NCI-H146 (cell line): ENCODE measurements at places on chromosomes 3 and 15.

GRCh38 chr3:161137260-161137659, 32.1 kb upstream of the B3GALNT1 start:
- no peak for DNase-seq

DNA sequence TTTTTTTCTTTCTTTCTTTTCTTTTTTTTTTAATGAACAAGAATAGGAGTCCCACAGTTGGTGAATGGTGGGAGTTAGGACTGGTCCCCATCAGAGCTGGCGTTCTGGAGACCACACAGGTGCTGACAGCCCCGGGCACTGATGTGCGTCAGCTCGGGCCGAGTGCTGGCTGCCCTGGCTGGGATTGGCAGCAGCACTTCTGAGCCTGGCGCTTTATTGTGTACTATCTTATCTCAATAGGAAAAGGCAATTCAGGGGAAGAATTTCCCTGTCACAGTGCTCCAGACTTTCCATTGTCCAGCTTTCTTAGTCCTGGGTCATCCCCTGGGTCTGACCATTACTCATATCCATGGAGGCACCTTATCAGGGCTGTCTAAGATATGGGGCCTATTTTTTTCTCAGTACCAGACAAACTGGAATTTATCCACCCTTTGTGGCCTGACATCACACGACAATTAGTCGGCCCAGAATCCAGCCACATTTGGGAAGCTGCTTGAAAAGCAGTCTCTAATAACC, 54.1 kb downstream of the TMEM44 start:
- DNase-seq: no peak

DNA sequence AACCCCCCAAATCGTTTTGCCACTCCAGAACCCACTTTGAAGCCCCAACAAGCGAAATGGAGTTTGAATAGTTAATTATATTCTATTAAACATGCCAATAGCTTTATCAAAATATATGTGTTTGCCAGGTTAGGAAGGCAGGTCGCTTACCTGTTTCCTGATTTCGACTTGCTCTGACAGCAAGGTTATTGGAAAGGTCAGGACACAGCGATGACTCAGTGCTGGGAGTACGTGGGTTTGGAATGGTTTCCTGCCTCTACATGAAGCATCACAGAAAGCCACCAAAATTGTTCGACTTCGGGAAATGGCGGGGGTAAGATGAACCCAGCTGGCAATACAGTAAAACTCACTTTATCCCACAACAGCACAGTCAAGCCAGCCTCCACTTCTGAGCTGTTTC, 135.6 kb upstream of the ABI3BP start:
- DNase-seq: no peak

GRCh38 chr15:45355860-45356259, 22.5 kb downstream of the GATM start:
- DNase-seq: no peak

DNA sequence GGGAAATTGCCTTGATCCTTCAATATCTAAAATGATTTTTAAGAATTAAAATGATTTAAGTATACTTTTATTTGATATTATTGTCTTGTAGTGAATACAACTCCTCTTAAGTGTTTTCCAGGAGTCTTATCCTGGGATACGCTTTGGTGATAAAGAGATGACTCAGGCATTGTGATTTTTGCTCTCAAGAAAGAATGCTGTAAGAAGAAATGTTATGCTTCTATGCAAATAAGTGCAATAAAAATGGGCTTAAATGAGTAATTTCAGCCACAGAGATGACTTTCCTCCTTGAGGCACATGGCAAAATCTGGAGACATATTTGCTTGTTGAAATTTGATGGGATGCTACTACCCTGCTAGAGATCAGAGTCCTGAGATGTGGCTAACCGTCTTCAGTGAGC, 358.6 kb upstream of the BCHE start:
- DNase-seq: no peak

GRCh38 chr15:37891766-37892368, 42.6 kb upstream of the TMCO5A start:
- DNase-seq: peak; percentile 2

DNA sequence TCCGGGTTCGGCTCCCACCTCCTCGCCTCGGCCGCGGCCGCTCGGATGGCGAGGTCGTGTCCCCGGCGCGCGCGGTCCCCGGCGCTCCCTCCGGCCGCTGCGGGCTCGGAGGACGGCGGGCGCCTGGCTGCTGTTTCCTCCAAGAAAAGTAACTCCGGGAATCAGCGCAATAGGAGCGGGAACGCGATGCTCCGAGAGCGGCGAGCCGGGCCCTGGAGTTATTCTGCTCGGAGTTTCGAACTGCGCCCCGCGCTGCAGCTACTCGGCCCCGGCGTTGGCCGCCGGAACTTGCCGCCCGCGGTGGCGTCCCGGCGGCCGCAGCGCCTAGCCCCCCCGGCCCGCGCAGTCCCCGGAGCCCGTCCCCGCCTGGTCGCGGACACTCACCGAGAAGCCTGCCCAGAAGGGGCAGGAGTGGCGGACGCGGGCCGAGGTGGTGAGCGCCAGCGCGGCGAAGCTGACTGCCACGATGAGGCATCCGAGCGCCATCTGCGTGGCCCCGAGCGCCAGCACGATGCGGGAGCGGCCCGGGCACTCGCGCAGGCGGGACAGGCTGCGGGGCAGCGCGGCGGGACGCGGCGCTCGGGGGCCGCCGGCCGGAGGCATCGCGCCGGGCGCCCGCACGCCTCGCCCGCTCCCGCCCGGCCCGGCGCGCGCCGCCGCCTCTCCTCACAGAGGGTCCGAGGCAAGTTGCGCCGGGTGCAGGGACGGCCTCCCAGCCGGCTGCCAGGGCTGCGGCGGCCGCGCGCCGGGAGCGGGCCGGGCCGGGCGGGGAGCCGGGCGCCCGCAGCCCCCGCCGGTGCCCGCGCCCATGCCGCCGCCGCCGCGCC, 251.9 kb downstream of the TJP1 start:
- no peak for DNase-seq

GRCh38 chr15:25724899-25725298, 138.2 kb downstream of the ATP10A start:
- no peak for DNase-seq

DNA sequence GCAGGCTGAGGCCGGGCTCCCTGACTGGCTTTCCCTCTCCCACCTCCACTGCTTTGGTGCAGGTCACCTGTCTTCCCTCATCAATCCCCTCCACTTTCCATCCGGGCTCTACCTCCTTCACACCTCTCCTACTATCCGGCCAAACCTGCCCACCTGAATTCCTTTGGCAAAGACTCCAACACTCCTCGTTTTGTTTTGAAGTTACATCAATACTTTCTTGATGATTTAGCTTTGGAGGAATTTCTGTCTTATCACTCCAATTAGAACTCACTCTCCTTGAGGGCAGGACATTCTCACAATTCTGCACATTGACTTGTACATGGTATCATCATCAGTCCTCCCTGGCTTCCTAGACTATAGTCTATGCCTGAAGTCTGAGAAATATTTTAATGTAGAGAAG, 20.4 kb downstream of the LDHAL6B start:
- DNase-seq: no peak

DNA sequence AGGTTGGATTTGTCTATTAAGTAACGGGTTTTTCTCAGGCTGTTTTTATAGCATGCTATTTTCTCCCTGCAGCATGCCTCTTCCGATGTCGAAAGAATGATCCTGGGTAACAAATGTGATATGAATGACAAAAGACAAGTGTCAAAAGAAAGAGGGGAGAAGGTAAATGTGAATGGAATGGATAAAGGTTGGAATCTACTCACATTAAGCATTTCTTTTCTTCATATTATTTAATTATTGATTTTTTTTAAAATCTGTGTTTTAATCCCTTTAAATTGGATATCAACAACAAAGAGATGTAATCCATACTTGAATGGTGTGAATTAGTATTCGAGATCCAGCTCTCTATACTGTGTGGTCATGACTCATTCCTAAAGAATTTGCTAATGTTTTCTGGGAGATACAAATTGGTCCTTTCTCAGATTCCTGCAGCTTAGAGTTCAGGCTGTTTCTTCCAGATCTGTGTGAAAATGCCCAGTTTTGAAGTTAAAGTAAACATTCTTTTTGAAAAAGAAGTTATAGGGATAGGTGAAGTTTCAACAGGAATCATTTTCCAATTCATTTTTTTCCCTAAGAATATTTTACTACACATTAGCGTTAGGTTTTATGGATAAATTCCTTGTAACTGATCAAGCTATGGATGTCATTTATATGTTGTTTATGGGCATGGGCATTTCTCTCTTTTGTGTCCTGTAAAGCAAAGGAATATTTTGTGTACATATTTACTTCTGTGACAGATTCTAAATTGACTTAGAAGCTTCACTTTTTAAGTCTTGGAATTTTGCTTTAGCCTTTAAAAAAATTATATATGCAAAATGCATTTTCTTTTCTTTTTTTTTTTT, 20.8 kb upstream of the APH1B start:
- no peak for DNase-seq

GRCh38 chr3:126964950-126965349, 18.0 kb upstream of the PLXNA1 start:
- DNase-seq: no peak

DNA sequence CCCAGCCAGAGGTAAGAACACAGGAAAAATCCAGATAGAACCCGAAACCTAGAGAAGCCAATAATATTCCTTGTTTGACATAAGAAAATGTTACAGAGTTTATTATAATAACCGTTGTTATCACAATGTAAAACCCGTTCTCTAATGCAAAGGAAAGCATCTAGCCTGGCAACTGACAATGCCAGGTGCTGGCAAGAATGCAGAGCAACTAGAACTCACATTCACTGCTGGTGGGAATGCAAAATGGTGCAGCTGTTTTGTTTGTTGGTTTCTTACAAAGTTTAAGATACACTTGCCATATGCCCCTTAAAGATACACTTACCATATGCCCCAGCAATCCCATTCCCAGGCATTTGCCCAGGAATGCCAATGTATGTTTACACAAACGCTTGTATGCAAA, 23.4 kb downstream of the VPS39 start:
- DNase-seq: no peak

- no peak for DNase-seq
Observed at GRCh38 chr15:68989541-68990230, 24.8 kb upstream of the NOX5 start.

- DNase-seq: no peak
Observed at GRCh38 chr15:29233566-29233965, 36.1 kb downstream of the NSMCE3 start.

GRCh38 chr3:29153811-29154210, 127.1 kb upstream of the RBMS3 start:
- DNase-seq: no peak

- DNase-seq: no peak
Observed at GRCh38 chr3:9780458-9780812, 10.7 kb upstream of the CAMK1 start.

GRCh38 chr3:117433427-117433826, 723.8 kb downstream of the TUSC7 start:
- no peak for DNase-seq

DNA sequence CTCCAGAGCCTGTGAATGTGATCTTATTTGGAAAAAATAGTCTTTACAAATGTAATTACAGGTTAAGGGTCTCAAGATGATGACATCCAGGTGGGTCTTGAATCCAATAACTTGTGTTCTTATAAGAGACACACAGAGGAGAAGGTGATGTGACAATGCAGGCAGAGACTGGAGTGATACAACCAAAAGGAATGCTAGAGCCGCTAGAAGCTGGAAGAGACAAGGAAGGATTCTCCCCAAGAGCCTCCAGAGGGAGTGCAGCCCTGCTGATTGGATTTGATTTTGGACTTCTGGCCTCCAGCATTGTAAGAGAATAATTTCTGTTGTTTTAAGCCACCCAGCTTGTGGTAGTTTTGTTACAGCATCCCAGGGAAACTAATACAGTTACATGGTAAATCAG, 9.7 kb downstream of the MYH15 start:
- DNase-seq: no peak

- no peak for DNase-seq
Observed at GRCh38 chr3:14133188-14133800, 8.4 kb downstream of the TMEM43 start.

GRCh38 chr3:87674397-87675161, 384.2 kb downstream of the CGGBP1 start:
- no peak for DNase-seq

DNA sequence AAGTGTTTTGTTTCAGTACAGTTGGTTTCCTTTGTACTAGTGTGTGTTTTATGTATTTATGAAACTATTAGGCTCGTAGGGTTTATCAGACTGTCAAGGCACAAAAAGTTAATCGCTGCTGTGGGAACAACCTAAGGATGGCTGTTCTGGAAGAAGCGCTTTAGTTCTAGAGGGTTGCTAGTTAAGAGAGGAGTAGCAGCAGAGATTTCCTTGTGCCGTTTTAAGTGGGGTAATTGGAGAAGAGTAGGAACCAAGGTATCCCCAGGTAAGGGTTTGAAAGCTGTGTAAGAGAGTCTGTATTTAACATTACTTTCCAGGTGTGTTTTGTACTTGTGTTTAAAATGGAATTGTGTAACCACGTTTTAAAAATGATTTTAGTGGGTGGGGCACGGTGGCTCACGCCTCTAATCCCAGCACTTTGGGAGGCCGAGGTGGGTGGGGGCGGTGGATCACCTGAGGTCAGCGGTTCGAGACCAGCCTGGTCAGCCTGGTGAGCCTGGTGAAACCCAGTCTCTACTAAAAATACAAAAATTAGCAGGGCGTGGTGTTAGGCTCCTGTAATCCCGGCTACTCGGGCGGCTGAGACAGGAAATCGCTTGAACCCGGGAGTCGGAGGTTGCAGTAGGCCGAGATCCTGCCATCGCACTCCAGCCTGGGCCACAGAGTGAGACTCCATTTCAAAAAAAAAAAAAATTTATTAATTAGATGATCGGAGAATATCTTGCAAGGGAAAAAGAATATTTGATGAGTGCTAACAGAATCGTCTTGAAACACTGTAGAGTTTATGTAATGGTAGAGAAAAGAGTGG, 2.6 kb downstream of the MORF4L1 start:
- no peak for DNase-seq

DNA sequence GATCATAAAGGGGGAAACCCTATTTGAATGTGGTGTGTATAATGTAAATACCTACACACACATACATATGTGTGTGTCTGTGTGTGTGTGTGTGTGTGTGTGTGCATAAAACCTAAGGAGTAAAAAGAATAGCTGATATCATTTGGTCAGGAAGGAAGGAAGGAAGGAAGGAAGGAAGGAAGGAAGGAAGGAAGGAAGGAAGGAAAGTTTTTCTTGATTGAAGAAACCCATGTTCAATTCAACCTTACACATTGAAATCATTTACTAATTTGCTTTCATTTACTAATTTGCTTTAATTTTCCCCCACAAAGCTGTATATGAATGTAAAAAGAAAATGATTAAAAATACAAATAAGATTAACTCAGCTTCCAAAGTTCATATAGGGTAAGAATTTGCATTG, 386.6 kb downstream of the ROBO2 start:
- DNase-seq: no peak

GRCh38 chr15:90154861-90155626, 46.1 kb upstream of the SEMA4B start:
- DNase-seq: no peak

DNA sequence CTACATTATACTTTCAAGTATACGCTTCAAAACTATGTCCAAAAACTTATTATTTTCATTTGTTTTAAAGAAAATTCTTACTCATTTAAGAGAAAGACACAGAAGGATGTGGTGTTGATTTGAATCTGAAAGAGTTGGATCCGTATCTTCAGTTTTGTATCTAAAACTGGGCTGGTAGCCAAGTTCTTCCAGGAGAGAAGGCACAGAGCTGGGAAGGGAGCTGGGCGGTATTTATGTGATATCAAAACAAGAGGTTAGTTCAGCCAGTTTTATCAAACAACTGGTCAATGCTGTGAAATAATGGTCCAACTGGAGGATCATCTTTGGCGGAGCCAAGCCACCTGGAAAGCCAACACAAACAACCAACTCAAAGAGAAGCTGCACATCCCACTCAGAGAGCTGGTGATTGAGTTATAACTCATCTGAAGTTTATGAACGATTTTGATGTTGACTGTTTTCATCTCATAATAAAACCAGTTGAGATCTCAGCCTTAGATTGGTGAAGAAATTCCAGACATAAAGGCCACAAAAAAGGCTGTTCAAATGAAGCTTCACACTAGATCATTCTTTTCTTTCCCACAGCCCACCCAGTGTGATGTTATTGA, 489.6 kb upstream of the RASGRP1 start:
- no peak for DNase-seq
